Stimulated activated memory B cell treated with anti-CD40 and anti-IgM and Interleukin-4, amounts not matched to agents 10 μg/mL and 1 μg/mL and 100 μg/mL, for 72 hours (primary cell): ENCODE measurements at places on chromosomes 5 and 9.

DNA sequence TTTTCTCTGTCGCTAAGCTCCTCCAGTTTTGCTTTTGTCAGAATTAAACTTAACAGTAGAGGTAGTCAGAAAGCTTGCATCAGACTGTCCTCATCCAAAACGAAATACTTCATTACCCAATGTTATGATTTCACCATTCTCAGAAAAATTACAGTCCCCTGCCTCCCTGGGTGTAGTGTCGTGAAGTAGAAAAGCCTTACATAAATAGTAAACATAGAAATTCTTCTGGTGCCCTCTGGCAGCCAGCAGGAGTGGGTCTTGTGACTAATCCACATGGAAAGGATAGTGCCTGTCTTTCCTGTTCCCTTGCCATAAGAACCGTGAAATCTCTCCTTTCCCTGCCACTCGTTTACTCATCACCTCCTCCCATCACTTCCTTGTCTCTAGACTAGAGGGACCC is 230.6 kb downstream of the GNA14 start:
- ATAC-seq, result no peak

- ATAC-seq, result no peak
Measured at GRCh38 chr9:114174557-114174875, 19.2 kb downstream of the COL27A1 start.

DNA sequence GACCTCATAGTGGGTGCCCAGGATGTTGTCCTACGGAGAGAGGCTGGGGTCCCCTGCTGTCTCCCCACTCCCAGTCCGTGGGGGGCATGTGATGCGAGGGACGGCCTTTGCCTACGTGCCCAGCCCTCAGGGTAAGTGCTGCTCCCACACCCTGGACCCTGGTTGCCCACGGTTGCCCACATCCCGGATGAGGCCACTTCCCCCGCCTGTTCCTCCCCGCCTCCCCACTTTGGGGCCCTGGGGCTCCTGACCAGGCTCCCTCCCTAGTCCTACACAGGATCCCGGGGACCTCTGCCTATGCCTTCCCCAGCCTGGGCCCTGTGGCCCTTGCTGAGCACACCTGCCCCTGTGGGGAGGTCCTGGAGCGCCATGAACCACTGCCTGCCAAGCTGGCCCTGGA is 1.5 kb downstream of the SLC34A1 start:
- ATAC-seq, result no peak

DNA sequence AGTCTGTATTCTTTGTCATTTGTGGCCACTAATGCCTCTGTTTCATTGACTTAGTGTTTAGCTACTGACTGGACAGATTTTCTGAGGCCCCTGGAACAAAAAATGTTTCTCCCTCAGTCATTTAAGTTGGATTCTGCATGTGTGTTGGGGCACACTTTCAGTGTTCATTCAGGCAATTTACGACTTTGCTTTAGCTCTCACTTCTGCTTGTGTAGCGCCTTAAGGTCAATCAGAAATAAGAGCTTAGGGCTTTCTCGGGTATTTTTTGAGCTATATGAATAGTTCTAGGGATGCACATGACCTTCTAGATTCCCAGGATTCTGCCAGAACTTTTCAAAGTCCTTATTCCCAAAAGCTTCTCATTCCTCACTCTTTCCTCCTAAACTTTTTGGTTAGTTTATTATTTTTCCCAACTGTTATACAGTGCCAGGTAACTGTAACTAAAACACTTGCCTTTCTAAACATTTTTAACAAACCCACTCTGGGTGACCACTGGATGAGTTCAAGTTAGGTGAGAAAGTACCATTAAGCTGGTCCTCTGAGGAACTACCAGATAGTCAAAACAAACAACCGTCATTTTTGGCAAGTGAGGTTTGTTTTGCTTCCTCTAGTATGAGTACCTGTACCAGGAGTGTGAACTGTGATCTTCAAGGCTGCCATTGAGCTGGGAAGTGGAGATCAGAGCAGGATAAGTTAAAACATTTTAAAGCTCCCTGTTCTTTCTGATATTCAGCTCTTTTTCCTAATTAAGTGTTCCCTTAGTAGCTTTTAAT is 571.3 kb upstream of the TLE4 start:
- no peak for ATAC-seq

DNA sequence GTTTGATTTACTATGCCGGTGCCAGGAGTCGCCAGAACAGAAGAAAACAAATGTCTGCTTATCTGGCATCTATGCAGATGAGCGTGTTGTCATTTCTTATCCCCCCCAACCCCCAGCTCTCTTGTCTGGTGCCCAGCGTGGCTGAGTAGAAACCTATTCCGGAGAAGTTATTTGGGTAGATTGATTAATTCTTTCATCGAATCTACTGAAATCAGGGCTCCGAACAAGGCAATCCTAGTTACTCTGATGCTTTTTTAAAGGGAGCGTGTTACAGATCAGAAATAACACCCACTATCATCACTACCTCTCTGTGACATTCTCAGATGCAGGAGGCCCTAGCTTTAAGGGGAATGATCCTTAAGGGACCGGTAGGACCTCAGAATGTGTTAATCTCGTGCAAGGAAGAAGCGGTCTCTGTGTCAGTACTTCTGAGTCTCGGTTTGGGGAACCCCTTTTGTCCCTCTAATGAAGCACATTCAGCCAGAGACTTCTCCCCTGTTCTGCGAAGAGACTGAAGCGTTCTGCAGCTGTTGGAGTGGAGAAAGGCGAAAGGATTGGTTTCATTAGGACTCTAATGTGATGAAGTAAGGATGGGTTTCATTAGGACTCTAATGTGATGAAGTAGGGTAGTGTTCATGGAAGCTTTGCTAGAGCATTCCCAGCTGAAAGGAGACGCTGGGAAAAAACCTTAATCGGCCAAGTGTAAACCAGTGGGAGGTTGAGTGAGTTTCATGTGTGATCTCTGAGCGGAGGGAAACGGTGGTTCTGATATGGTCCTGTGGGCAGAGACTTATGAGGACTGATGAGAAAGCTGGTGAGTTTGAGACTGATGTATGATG is 1.5 kb downstream of the PIP5K1B start:
- ATAC-seq, result peak; percentile 76

DNA sequence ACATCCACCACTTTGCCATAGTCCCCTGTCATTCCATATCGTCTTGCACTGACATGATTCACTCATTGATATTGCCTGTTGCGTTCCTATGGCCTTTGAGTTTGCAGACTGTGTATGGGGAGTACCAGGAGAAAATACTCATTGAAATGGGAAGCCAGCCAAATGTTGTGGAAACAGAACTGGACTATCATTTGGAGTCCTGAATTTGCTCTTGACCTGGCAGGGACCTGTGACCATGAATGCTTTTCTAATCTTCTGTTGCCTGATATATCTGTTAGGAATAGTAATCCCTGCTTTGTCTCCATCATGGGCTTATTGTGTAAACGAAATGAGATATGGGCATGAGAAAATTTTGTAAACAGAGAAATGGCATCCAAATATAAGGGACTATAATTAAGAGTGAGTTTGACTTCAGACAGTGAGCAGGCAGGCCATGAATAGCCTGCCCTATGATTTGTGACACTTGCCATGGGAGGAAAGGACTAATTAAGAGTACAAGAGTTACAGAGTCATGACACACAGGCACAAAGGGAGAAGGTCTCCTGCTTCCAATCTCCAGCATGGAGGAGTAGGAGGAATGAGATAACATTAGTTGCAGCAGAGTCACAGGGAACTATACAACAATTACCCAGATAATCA is 572.9 kb upstream of the SGCD start:
- ATAC-seq, result no peak

GRCh38 chr5:135439231-135440205 is 7.6 kb downstream of the DCANP1 start:
- no peak for ATAC-seq

- ATAC-seq, result no peak
Measured at GRCh38 chr5:8851101-8851500, 694.8 kb downstream of the SEMA5A start.

DNA sequence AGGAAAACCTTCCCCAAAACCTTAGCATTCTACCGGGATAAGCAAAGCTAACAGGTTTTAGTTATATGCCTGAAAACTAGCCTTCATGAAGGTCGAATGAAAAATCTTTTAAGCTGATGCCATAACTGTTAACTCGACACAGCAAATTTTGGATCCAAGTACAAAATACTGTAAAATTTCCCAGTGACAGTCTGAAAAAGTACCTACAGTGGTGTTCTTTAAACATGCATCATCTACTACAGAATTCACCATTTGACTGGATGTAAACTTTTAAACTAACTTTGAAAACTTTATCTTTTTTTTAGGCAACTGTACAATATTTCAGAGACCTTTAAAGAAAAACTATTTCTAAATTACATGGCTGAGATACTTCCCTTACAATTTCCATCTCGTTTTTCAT is 791 bp downstream of the RAPGEF6 start:
- no peak for ATAC-seq

DNA sequence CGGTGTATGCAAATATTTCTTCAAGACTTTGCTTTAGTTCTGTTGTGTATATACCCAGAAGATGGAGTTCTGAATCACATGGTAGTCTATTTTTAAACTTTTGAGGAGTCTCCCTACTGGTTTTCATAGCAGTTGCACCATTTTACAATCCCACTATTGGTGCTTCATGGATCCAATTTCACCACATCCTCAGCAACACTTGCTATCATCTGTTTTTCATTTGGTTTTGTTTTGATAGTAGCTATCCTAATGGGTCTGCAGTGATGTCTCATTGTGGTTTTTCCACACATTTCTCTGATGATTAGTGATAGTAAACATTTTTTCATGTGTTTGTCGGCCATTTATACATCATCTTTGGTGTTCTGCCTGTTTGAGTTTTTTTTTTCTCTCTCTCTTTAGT is 1339.3 kb downstream of the EFNA5 start:
- no peak for ATAC-seq

GRCh38 chr5:35894131-35894530 is 37.4 kb downstream of the IL7R start:
- no peak for ATAC-seq

- no peak for ATAC-seq
Measured at GRCh38 chr5:132499440-132500243, 9.1 kb upstream of the IRF1 start.

DNA sequence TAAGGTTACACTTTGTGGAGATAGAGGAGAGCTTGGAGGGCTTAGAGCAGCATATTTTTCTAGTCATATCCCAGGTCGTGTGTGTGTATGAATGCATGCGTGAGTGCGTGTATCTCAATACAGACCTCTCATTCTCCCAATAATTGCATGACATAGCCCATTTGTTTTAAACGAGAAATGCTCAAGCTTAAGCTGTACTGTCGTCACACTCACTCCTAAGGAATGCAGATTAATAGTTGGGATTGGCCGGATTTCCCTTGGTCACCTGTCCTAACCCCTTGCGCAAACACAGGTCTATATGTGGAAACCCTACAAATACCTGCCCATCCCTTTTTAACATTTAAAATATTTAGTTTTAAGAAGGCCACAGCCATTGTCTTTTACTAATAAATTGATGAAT is 165.8 kb downstream of the SEMA5A start:
- ATAC-seq, result no peak

- no peak for ATAC-seq
Measured at GRCh38 chr5:133229931-133230664, 178.3 kb downstream of the HSPA4 start.

GRCh38 chr9:85536076-85536475 is 205.7 kb downstream of the AGTPBP1 start:
- no peak for ATAC-seq

DNA sequence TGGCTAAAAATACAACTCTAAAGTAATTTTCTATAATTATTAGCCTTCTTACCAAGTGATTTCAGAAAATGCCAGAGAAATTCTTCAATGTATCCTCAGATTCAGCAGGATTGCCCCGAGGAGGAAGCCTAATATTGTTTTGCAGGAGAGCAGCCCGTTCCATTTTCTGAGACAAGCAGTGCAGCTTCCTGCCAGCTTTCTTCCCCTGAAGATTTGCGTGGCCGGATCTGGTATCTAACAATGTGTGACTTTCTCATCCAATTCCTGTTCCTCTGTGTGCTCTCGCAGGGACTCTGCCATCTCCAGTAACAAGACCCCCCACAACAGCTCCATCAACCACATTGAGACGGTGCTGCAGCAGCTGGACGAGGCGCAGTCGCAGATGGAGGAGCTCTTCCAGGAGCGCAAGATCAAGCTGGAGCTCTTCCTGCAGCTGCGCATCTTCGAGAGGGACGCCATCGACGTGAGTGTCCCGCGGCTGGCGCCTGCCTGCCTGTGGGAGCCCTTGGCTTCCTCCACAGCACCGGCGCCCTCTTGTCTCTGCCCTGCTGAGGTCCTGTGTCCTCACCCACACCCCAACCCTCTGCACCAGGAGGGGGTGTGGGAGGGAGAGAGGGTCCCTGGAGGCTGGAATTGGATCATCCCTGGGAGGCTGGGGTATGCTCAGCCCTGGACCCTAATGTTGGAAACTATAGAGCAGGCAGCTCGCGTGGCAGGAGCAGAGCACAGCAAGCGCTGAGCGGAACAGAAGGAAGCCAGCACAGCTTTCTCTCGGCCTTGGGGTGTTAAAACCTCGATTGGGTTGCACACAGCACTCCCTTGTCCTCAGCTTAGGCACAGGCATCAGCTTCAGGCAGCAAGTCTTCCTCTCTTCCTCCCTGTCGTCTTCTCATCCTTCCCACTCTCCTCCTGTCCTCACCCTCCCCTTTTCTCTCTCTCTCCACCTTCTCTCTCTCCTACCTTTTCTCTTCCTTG is 216.2 kb downstream of the TRIO start:
- ATAC-seq, result no peak

- no peak for ATAC-seq
Measured at GRCh38 chr5:178304761-178305645, 72.4 kb upstream of the PHYKPL start.

- ATAC-seq, result no peak
Measured at GRCh38 chr5:32357658-32358057, 44.9 kb upstream of the MTMR12 start.

DNA sequence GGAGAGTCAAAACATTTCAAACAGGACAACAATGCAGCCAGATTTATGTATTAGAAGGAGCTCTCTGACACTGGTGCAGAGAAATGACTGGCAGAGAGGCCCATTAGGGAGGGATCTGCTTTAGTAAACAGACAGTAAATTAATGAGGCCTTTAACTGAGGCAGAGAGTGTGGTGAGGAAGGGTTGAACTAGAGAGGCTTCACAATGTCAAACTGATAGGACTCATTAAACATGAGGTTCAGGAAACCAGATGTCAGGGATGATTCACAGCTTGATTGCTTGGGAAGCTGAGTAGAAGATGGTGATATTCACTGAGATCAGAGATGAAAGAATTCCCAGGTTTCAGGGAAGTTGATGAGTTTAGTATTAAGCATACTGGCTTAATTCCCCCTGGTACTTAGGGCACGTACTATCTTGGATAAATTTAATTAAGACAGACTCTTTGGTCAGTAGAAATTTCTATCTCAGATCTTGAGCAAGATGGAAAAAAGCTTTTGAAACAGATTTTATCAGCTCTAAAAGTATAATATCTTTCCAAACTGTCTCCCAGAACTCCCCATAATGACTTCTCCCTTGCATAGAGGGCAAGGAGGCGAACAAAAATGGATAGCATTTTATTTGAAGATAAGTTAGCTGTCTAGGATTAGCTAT is 8.6 kb upstream of the MUSK start:
- ATAC-seq, result no peak

DNA sequence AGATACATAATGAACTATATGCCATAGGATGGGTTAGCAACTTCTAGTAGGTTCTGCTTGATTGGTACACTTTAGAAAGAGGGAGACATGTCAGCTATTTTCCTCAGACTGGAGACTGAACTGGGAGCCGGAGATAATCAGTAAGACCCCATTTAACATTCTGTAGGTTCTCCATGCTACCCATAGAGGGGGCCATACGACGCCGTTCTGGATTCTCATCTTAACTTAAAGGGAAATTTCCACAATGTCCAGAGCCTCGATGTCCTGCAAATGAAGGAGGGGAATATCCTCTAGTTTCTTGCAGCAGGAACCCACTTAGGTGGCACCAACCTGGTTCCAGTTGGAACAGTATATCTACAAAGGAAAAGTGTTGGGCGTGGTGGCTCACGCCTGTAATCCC is 22.3 kb upstream of the NPM1 start:
- ATAC-seq, result no peak
